ENCODE measurements at places on chromosomes 16 and 17.

- no peak for DNase-seq
Measured at GRCh38 chr17:8189041-8189710, 804 bp downstream of the BORCS6 start.

DNA sequence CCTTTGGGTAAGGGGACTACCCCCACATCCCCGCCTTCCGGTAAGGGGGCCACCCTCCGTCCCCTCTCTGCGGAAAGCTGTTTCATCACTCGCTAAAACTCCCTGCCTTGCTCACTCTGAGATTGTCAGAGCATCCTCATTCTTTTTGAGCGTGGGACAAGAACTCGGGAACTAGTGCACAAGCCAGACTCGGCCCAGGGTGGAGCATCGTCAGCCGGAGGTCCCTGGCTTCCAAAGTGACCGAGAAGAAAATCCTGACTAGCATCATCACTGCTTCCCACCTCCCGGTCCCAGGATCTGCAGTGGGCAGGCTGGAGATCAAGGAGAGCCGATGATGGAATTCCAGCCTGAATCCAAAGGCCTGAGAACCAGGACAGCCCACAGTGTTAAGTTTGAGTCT lies 380.3 kb downstream of the SEC14L1 start:
- DNase-seq = no peak

DNA sequence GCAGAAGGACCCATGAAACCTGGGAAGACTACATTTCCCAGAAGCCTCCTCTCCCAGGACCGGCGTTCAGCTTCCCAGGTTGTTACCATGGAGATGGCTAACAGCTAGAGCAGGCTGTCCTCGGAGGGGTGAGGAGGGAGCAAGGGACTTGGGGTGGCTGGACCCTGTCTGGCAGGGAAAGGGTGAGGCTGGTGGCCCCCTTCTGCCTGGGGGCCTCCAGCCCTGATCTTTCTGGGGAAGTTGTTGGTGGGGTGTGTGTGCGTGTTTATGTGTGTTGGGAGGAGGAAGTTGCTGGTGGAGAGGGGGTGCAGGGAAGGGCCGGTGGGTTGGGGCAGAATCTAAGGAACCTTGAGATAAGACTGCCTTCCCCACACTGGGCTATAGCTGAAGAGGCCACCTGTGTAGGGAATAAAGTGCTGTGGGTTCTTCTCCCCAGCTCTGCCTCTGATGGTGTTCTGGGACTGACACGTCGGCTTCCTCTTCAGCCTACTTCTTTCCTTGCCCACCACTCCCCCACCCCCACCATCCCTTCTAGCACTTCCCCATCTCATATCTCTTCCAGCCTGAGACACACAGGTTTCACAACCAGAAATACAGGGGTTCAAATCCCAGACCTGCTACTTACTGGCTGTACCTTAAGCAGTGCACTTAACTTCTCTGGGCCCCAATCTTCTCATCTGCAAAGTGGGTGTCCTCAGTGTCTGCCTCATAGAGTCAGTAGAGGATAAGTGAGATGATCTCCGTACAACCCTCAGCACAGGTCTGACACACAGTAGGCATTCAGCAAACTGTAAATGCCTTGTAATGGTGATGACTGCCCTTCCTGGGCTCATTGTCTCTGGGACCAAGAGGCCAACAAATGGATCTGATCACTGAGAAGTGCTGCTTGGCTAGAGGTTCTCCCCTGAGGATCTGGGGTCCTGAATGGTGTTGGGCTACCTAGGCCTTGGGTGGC lies at the start of gene DRC7:
TSS of gene DRC7 (plus strand) at position 82 of the 955 bp plus-strand sequence. CDS start 3,144 bp downstream, outside the sequence.
- no peak for DNase-seq

- DNase-seq = no peak
Measured at GRCh38 chr16:1938316-1938715, 4.7 kb downstream of the MSRB1 start.

DNA sequence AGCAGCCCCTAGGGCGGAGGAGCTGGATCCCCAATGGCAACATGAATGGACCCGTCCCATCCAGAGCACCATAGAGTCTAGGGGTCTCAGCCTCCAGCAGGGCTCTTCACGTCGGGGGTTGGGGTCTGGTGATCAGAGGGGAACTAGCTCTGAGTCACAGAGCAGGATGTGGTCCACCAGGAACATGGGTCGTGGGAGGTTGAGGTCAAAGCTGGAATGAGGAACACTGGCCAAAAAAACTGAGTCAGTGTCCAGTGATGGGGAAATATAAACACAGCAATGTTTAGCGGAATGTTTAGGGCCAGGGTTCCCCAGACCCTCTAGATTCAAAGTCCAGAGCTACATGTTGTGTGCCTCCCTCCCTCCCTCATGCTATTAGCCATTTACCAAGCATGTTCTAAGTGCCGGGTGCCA lies 79.1 kb upstream of the C16orf82 start:
- no peak for DNase-seq

DNA sequence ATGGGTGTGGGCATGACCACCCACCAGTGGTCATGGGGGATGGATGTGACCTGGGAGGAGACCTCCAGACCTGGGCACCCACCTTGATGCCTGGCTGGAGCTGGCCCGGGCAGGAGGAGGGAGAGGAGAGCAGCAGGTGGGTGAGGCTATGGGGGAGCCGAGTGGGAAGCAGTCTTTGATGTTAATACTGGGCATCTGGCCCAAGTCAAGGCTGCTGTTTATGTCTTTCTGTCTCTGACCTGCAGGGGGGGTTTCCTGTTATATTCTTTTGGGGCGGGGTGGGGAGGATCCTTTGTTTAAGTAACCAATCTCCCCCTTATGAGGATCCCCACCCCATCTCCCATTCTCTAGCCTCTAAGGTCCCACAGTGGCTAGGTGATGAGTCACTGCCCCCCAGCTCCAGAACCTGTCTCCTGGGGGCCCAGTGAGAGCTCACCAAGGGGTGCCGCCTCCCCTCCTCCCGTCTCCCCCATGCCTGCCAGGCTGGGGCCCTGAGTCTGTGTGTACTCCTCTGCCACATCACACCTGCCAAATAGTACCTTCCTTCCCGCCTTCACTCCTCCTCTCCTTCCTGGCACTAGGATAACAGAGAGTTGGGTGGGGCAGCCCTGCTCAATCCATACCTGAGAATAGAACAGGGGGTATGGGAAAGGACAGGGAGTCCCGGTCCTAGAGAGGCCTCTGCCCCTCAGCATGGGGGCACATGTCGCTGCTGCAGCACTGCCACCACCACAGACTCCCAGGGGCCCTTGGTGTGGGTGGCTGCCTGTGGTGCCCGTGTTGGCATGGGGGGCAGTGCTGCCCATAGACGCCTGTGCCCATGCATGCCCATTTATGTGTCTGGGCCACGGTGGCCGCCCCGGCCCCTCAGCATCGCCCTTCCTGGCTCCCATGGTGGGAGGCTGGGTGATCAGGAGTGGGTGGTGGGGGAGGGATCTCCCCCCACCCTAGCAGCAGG lies 7.3 kb downstream of the THRA start:
- DNase-seq = no peak

DNA sequence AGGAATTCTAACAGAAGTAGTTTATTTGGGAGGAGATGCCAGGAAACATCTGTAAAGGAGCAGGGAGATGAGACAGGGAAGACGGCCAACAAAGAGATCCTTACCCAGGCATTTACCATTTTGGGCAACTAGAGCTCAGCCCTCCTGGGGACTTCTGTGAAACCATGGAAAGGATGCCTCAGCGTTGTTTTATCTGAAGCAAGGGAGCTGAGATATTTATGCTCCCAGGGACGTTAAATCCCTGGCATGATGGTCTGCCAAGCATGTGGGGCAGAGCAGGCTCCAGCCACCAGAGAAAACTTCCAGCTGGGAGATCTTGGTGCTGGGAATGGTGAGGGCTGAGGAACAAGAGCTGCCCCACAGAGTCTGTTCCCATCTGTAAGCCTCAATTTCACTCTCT lies 114.8 kb upstream of the FOXF1 start:
- no peak for DNase-seq

DNA sequence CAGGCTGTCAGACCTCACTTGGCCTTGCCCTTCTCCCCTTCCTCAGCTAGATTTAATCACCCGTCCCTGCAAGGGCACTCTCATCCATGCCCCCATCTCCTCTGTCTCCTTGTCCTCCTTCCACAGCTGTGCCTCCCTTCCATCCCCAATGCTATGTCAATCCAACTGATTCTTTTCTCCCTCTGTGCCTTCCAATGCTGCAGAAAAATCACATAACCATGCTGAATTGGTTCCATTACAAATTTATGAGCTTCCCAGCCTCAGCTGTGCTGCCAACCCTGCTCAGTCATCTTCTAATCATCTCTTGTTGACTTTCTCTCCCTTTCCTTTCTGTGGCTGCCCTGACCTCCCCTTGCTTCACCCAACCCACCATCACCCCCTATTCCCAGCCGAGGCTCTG lies 56.3 kb upstream of the PIRT start:
- DNase-seq = no peak

DNA sequence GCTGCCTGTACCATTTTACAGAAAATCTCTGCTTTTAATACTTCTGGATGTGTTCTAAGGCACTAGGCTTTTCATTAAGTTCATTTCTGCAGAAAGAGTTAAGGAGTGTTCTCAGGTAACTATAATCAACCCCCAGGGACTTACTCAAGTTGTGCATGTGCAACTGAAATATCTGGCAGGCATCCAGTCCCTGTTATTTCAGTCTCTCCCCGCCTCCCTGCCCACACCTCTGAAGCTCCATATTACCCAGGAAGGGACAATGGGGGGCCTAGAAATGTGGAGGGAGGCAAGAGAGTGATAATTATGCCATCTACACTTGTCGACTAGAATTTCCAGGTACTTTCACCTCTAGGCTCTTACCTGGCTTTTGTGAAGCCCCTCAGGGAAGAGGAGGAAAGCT lies 432.2 kb downstream of the MAF start:
- DNase-seq = no peak

- no peak for DNase-seq
Measured at GRCh38 chr16:2520784-2521531, 787 bp downstream of the AMDHD2 start.

DNA sequence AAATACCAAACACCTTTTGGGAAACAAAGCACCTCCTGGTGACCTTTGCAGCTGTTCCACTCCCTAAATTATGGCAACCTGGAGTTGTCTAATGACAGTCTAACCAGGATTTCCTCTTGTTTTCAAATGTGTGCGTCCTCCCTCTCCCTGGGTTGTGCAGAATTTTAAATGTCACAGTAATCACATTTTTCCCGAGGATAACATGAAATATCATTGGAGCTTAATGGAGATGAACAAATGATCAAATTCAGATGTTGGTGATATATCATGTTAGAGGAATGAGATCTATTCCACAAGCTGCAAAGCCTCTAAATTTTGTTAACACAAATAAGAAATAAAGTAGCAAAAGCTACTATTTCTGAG lies 86.9 kb upstream of the HLF start:
- DNase-seq = no peak

DNA sequence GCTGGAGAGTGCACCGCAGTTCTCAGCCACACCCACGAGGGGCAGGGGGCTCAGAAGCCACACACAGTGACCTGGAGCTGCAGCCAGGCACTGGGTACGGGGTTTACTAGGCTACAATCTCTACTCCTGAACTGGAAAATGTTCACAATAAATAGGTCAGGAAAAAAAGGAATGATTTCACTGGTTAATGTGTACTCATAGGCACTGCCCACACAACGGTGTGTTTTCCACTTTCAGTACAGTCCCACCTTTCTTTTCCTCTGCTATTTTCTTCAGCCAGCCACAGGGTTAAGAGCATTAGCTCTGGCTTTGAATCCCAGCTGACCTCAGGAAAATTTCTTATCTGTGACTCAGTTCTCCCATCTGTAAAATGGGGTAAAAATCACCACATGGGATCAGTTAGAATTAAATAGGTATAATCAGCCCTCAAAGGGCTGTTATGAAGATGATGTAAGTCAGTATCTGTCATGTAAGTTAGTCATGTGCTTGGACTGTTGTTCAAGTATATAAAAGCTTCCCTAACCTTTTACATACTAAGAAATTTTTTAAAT lies 35.7 kb downstream of the ZCCHC14 start:
- no peak for DNase-seq

- no peak for DNase-seq
Measured at GRCh38 chr16:71490361-71490760, 1.2 kb upstream of the ZNF19 start.

DNA sequence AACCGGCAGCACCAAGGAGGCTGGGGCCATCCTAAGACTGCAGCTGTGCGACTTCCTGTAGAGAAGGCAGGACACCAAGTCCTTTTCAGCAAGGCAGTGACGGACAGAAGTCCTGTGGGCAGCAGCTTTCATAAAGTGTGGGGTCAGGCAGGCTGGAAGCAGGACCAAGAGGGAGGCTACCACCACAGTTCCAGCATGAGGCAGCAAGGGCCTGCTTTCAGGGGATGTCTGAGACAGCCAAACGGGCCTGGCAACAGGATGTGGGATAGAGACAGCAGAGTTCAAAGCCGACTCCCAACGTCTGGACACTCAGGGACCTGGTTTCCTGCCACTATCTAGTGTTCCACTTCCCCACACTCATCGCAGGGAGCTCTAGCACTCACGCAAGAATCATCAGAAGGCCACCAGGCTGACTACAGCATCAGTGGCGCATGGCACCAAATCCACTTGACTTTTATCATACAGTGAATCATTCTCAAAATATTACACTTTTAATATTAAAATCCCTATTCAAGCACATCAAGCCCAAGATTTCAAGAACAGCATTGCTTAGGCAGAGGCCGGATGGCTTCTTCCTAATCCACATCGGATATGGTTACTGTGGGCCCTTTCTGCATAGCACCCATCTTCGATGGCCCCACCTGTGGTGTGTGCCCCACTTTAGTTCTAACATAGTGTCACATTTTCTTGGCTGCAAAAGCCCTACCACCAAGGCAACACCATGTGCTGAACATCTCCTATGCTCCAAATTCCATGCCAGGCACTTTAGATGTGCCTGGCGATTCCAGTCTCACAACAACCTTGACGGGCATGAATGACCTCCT lies 5.2 kb downstream of the USP7 start:
- no peak for DNase-seq

DNA sequence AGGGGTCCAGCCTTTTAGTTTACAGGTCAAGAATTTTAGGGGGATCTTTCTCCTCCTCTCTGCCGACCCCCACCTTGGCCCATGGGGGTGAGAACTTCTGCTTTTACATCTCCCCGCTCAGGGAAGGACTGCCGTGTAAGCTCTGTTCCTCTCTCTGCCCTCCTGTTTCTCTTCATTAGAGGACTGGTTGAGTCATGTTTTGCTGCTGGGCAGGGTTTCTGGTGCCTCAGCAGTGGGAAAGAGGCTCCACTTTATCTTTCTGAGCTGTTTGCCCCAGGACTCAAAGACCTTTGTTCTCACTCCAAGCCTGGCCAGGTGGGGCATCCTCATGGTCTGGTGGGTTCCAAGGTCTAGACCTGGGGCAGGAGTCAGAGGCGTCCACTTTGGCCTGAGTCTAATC lies 93.0 kb downstream of the UTP18 start:
- DNase-seq = no peak

- no peak for DNase-seq
Measured at GRCh38 chr16:65905331-65905730, 461.2 kb upstream of the CDH5 start.
